ENCODE measurements at places on chromosomes 12 and 14.
A peak's percentile ranks its signal among the peaks of the same experiment; 100 is the strongest.

- DNase-seq: no peak
These were observed 391.0 kb downstream of the ZFP36L1 start for GRCh38 chr14:68401855-68402254.

DNA sequence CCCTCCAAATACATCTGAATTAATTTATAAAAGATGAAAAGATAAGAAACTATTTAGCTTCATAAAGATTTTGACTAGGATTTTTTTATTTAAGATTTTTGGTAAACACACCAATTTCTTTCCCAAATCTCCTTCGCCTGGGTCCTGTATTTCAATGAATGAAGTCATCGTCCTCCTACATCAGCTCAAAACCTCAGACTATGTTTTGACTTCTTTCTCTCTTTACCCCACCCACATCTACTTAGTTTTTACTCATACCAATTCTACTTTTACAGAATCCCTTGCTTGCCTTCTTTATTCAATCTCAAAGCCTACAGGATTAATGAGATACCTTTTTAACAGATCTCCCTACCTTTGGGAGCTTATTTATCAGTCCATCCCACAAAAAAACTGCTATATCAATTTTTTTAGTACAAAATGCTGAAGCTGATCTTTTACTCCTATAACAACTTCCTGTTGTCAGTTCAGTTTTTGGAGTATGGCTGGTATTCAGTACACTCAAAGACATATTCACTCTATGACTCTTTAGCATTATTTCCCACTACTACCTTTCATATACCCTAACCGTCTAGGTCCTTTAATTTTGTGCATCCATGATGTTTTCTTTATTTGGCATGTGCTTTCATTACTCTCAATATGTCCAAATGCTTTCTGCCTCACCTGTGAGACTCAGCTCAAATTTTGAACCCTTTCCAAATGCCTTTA, 18.7 kb upstream of the CCDC91 start:
- no peak for DNase-seq

GRCh38 chr14:68568907-68569897, 223.7 kb downstream of the ZFP36L1 start:
- DNase-seq: no peak

DNA sequence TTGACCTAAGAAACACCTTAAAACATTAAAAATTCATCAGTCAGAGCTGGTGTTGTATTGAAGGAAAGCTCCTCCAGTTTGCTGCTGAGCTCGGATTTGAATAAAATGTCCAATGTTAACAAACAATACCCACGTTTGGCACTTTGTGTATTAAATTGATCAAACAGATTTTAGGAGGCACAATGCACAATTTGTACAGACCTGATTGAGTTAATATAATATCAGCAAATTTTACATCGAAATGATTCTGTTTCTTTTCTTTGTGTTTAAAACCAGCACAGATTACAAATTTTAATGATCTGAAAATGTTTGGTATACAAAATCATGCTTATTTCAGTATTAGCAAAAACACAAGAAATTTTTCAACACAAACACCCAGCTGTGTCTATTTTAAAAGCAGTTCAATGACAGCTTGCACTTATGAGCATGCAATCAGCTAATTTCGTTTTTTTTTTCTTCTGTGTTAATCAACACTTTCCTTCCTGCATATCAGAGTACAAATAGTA, 2.8 kb upstream of the FOXG1 start:
- no peak for DNase-seq

DNA sequence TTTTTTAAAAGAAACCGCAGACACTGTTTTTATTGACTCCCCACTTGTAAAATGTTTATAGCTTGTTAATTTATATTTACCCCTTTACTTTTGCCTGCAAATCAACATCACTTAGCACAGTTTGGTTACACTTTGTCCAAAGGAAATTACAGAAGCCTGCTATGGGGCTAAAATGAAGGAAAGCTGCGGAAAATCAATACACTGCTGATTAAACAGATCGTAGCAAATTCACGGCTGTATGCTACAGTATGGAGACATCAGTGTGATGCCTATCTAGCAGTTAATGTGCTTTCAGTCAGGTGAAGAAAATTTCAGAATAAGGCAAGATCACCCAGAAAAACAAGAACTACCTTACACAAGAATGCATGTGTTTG, 110.0 kb downstream of the FOXG1 start:
- DNase-seq: no peak

DNA sequence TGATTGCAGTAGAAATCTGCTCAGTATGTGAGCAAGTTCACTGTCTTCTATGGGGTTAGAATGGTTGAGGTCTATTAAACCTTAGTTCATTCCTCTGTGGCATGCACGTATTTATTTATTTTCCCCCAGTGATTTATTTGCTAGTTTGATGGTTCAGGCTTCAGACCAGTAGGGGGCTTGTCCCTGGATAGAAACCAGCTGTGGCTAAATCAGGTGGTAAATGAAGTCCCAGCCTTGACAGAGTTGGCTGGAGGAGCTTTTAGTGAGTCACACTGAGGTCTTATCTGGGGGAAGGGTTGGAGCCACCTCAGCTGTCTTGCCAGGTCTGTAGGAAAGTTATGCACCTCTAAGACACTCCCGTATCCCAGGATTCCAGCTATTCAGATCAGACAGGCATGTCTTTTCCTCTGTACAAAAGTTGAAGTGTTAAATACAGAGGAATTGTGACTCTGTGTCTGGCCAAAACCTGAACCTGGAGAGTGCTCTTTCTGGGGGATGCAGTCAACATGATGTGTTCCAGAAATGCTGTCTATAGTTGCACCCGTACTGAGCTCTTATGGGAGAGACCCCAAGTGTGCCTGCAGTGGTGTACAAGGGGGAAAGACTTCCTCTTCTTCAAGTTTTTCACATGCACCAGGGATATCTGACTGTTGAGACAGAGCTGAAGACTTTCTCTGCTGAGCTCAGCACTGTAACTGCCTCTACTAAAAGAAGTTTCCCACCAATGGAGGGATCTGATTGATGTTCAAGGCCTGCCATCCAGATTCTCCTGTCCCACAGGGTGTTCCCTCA, 1322.1 kb downstream of the TMEM121 start:
- DNase-seq: no peak

DNA sequence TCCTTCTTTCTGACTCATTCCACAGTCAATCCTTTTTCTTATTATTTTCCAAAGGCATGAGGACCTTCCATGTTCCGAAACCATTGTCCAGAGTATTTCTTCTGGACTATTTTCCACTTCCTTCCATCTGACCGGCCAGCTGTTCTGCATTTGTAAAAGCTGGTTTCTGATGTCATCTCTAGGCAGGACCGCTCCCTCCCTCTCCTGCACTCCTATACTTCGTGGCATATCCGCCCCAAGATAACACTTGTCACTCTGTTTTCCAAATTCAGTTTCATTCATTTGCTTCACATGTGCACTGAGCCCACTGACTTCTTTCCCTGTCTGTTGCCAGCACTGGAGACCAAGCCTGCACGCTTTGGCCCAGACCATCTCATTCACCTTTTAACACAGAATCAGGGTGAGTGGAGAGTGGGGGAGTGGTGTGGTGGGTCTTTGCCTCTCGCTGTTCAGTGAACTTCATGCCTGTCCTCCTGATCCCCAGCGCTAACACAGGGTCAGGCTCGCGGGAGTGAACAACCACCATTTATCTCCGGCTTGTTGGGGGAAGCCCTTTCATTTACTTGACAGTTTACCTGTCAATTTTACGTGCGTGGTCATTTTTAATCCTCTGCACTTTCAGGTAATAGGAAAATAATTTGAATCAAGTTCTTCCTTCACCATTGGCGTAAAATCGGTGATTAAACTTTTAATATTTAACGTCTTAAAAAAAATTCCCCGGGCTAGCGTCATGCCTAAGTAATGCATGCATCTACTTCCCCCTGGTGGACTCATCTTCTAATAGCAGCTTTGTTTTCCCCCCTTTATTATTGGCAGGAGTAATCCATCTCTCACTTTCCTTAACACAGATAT, 52.5 kb downstream of the C12orf75 start:
- DNase-seq: peak; percentile 62

GRCh38 chr14:24798911-24799462, 165.0 kb upstream of the GZMB start:
- DNase-seq: no peak

DNA sequence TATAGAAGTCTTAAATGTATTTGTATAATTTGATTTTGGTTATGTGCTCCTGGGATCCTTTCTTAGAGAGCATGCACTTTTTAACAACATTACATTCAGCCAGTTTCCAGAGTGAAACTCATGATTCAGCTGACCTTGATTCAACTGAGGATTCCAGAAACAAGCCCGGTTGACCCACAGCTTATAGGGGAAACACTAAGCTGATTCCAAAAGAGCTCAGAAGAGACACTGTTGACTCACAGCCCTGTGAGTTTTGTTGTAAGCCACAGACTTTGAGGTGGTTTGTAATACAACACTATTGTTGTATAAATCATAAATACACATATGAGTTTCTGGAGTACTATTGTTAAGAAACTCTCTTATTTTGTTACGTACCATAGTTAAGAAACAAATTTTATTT, 133.8 kb upstream of the MGAT4C start:
- no peak for DNase-seq
